HuH-7.5 (cell line): ENCODE measurements at places on chromosomes 2 and 18.

- DNase-seq: no peak
These were observed 421.0 kb downstream of the ZNF521 start for GRCh38 chr18:24930971-24931370.

DNA sequence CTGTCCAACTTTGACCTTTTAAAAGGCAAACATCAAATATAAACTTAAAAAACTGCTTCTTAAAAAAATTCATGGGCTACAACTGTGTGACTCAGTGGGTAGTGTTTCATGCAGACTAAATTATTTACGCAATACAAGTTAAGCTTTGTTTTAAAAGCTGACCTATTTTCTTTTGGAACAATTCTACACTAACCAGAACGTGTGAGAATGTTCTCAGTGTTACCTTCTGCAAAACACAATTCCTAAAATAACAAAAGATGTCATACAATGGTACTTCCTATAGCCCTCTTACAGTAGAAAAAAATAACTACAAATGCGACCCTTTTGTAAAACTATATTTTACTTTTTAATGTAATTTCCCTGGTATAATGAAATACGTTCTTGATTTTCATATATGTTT lies 793.8 kb upstream of the FSHR start:
- DNase-seq: no peak

- DNase-seq: peak; percentile 92
These were observed 100.2 kb downstream of the TNS1 start for GRCh38 chr2:217902379-217903141.

DNA sequence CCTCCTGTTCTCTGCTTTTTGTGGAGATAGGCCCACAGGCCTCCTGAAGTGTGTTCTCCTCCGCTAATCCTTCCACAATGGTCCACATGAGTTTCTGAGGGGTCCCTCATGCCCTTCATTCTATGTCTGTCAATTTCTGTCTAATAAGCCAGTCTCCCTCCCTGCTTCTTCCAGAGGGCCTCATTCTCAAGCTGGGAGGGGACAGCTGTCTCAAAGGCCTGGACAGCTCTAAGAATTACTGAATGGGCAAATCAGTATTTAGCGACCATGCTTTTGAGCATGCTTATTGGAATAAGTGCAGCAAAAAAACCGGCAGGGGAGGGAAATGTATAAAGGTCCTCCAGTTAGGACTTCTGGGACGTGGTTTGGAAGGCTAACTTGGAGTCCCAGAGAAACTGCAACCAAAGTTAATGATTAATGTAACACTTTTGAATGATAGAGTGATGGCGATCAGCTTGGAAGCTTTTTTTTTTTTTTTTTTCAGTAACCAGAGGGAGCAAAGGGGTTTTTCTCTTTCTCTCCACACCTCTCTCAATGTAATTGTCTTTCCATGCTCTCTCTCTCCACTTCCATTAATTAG lies 890.7 kb upstream of the POU3F3 start:
- no peak for DNase-seq

DNA sequence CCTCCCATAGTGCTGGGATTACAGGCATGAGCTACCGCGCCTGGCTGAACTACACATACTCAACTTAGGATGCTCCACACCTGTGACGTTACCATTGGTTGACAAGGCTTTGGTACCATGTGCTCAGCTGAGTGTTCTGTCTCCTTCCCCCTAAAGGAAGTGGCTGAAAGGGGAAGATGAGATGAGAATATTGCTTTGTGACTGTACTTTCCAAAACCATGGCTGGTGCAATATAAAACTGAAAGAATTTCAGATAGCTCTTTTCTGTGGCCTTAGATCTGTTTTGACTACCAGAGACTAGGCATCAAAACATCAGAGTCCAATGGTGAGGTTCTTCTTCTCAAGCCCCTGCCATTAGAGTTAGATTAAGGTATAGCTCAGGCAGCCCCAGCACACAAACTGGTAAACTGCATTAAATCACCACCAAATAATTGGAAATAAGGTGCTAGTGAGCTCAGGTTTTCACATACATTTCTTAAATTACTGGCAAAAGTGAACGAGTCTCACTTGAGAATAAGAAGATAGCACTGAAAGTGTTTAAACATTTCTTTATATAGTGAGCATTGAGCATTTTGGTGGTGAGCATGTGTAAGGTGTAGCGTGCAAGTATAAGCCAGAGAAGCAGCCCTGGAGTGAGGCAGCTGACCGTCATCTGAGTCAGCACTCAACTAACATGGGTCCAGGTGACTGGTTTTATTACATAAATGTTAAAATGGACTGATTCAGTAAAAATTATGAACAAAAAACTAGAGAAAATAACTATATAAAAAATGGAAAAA lies 113.5 kb upstream of the FZD5 start:
- DNase-seq: no peak
